Activated naive CD4-positive, alpha-beta T cell treated with anti-CD3 and anti-CD28 coated beads for 36 hours (primary cell): ENCODE measurements at places on chromosomes 7 and 10. TPM values are rescaled to one million over a fixed set of nuclear protein-coding genes. Genes with fewer than 3 reads are reported as not detected.
A peak's percentile ranks its signal among the peaks of the same experiment; 100 is the strongest.

DNA sequence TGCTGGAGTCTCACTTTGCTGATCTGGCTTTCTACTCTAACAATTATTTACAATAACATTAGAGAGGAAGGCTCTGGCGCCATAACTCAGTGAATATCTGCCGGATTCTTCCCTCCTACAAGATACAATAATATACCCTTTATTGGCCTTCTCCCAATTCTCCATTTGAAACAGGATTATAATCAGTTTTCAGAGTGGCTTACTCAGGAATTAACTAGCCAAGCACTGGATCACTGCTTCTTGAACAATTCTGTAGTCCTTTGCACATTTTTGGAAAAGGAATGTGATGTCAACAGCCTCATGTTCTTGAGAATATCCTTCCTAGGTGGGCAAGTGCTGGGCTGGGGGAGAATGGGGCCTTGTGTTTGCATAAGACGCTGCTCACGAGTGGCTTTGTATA is 125.9 kb downstream of the HIPK2 start:
- no peak for DNase-seq

DNA sequence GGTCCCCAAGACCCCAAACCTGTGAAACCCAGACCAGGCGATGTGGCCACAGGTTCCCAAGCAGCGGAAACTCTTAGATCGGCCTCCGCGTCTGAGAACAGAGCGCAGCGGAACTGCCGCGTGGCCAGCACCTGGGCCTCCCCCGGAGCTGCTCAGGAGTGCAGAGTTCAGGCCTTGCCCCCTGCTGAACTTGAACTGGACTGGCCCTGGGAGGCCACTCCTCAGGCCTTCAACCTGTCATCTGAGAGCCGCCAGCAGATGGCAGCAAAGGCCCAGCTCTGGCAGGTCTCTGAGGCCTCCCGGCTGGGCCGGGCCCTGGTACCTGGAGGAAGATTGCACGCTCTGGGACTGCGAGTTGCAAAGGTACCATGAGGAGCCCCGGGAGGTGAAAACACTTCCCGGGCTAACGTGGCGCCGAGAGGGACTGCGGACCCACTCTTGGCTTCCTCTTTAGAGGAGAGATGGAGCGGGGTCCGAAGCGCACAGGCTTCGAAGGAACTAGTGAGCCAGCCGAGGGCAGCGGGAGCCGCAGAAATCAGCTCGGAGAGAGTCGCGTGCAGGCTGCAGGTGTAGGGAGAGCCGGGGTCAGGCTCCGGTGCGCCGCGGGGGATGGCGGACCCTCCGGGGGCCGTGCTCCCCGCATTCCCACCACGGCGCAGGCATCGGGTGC is 89.2 kb downstream of the PAXIP1 start:
- DNase-seq: peak; percentile 92

DNA sequence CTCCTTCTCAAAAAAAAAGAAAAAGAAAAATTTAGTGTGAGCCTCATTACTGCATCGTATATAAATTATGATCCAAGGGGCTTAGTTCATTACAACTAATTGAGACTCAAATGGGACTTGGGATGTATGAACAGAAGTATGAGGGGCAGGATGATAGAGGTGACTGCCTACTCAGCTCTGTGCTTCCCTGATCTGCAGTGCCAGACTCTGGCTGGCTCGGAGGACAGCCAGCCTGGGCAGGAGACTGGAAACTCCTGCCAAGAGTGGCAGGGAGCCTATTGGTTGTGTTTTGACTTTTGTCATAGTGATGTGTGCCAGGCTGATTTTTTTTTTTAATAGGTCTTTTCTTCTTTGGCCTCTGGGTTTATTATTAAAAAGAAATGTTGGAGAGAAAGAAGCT is 73.8 kb upstream of the GTF2IRD1 start:
- no peak for DNase-seq

DNA sequence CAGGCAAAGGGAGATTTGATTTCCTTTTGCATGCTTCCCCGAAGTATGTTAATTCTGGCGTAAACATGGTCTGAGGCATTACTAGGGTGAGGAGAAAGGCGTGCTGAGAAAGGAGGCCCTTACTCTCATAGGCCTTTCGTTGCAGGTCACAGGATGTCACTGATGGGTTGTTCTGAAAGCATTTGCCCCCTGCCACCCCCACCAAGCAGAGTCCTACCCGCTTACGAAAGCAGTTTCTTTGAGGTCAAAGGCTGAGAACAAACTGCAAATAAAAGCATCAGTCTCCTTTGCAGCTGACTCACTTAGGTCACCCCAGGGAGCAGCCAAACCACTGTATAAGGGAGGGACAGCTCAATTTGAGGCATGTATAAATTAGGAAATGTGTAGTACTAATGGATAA is 57.1 kb downstream of the BPGM start:
- no peak for DNase-seq

DNA sequence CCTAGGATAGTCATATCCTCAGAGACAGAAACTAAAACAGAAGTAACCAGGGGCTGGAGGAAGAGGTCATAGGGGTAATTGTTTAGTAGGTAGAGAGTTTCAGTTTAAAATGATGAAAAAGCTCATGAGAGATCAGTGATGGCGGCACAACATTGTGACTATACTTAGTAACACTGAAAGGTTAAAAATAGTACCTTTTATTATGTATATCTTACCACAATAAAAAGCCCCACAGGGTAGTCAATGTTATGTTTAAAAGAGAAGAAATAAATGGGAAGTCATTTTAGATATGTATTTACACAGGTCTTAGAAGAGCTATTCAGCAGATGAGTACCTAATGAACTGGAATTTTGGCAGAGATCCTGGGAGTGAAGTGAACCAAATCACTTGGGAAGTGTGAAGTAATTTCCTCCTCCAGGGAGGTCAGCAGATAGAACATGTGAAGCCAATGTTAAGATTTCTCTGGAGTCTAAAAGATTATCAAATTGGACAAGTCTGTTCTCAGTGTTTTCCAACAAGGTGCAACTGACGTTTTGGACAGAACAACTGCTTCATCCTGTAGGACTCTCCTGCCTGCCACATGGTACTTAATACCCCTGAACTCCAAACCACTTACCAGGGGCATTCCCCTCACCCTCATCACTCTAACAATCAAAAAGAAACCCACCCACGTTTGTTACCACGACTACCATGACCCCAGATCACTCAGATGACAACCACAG is 6.4 kb downstream of the CDCA7L start:
- DNase-seq: peak; percentile 84

- DNase-seq: peak; percentile 13
Observed at GRCh38 chr7:70776627-70777101, 355.3 kb upstream of the GALNT17 start.

DNA sequence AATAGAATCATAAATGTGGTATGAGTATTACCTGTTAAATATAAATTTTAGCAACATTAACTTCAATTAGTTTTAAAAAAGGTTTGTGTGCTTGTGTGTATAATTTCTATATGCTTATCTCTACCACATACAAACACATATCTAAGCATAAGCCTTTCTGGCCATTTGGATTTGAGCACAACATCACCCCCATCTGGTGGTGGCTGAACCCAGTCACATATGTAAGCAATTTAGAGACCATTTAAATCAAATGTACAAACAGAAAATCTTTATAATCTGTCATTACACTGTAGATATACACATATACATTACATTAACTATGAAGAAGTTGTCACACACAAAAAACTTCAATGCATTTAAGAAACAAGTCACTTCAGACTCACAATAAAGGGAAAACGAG is 31.7 kb downstream of the GPR22 start:
- DNase-seq: peak; percentile 48

SPAG6 gene
- total RNA-seq: not detected

TCAF2 gene
- 29.2 TPM for total RNA-seq

FAM25C gene
- not detected for total RNA-seq

AGAP9 gene
- total RNA-seq: 7.9 TPM

KIAA1217 gene
- 0.57 TPM for total RNA-seq

THSD7A gene
- not detected for total RNA-seq

FAM24A gene
- not detected for total RNA-seq

PTPN20 gene
- 0.88 TPM for total RNA-seq
